Suppressor macrophage treated with lipopolysaccharide for 4 hours (primary cell): ENCODE measurements at places on chromosomes 7 and 10.

- peak; percentile 63 for DNase-seq
Measured at GRCh38 chr10:6204341-6205191, 1.8 kb downstream of the PFKFB3 start.

DNA sequence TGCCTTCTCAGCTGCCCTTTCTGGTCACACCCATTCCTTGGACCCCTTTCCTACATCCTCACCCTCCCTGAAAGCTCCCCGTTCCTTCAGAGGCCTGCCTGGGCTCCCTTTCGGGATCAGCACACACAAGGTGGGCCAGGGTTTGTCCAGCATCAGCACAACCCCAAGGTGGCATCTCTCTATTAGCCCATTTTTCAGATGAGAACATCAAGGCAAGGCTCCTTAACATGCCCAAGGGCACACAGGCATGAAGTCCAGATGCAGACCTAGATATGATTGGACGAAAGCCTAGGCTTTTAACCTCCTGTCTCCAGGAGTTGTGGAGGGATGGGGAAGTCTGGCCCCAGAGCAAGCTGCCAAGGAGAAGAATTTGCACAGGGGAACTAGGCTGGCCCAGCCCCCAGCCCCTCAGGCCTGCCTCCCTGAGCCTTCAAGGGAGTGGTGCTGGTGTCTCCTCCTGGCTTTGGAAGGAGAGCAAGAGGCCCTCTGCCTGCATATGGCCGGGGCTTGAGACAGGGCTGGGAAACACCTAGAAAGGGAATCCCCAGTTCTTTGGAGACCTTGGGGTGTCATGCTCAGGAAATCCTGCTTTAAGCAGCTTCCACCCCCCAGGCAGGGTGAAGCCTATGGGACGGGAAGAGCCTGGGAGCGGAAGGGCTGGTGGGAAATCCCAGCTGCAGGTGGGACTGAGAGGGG is 9.0 kb upstream of the VSIR start:
- no peak for DNase-seq

DNA sequence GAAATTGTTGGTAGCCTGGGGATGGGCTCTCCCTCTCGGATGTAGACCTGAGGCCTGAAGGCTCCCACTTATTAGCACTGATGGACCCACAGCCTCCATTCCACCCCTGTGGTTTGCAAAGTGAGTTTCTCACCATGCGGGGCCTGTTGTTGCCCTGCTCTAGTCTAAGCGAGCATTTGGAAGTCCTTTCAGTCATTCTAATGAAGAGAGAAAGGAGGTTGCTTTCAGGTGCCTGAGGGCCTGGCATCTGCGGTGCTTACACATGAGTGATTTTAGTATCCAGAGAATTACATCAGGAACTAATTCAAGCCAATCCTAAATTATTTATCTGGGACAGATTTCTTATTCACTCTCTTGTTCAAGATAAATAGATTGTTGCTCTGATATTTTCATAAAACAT is 61.6 kb downstream of the NAMPT start:
- DNase-seq: no peak

GRCh38 chr7:31465285-31465684 is 48.6 kb upstream of the ITPRID1 start:
- peak; percentile 9 for DNase-seq

GRCh38 chr7:107220356-107220755 is 51.6 kb downstream of the HBP1 start:
- no peak for DNase-seq

DNA sequence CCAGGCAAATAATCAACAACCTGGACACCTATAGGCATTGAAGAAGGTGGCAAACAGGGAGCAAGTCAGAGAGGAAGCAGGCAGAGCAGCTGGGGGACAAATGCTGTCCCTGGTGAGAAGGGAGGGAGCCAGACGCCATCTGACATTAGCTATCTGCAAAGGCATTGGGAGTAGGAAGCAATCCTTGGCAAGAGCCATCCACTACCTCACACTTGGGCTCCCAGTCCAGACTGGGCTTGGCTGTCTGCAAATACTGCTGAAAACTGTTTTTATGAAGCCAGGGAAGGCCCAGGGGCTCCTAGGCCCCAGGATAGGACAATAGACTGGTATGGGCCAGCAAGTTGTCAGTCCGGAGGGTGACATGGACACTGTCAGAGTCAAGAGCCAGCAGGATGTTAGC is 132.5 kb downstream of the SORBS1 start:
- no peak for DNase-seq

- no peak for DNase-seq
Measured at GRCh38 chr7:29626730-29627129, 63.1 kb downstream of the PRR15 start.

GRCh38 chr10:63438506-63439498 is 27.0 kb downstream of the JMJD1C start:
- no peak for DNase-seq

DNA sequence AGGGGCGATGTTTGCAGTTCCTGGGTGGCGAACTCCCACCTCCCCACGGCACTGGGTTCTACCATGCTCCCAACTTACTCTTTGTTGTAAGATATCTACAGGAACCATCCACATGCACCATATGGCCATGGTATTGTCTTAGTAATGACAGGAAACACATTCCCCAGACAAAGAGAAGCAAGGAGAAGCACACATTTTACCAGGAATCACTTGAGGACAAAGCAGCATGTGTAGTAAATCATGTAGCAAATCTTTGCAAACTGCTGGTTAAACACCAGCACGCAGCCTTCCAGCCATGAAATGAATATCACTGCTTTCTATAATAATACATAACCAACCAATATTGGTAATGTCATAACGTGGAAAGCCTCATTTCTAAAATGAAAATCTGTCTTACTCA is 101.2 kb downstream of the NRP1 start:
- DNase-seq: no peak
